NCI-H2171 treated with DMSO at 0.1 percent for 48 hours (cell line): ENCODE measurements at places on chromosomes 6 and 20.

DNA sequence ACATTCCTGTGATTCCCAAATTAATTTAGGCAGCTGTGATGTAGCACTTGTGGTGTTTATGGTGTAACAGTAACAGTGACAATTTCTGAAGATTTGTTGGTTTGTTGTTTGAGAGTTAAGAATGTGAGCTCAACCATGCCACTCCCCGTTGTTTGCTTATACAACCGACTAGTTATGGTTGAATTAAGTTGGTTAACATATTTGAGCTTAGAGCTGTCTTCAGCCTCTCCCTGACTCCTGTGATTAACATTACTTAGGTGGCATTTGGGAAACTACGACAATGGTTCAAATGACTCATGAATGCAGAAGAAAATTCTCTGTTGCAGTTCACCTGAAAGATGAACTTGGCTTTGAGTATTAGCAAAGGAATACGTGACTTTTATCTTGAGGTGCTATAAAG is 35.9 kb upstream of the PRL start:
- DNase-seq: no peak

GRCh38 chr6:39263303-39264037 is 34.2 kb upstream of the KCNK5 start:
- DNase-seq: no peak

- DNase-seq: no peak
Measured at GRCh38 chr6:156595476-156595875, 181.7 kb upstream of the ARID1B start.

DNA sequence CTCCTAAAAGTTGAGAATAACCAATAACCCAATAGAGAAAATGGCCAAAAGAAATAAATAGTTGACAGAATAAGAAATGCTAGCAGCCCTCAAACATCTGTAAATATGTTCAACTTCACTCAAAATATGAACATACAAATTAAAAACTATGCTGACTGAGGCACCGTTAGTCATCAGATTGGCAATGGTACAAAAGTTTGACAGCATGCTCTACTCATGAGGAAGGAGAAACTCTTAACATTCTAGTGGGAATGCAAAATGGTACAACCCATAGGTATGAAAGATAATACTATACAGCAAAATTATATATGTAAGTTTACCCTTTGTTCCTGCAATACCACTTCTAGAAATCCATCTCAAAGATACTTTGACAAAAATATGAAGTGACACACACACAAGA is 1.6 kb upstream of the ZSCAN12 start:
- DNase-seq: no peak

DNA sequence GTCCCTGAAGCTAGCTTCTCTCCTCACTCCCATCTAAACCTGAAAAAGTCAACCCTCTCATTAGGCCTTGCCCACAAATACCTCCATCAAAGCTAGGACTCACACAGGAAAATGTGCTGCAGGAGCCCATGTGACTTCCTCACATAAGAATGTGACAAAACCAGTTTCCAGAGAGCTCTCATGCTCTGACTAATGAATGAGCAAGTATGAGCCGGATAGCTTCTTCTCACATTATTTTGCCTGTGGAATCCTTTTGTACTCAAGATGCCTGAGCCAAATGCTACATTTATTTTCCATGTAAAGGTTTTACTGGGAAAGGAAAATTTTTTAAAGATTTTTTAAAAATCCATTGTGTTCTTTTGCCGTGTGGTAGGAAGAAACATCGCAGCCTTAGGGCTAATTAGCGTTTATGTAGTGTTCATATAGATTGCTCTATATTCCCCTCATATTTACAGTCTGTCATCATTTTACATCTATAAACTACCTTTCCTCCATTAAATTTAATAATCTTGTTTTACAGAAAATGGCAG is 68.6 kb upstream of the CCN6 start:
- DNase-seq: no peak
